Left renal pelvis (tissue), 4 donors: ENCODE measurements at places on chromosomes 13 and 19. TPM values are rescaled to one million over a fixed set of nuclear protein-coding genes. Genes with fewer than 3 reads are reported as not detected.
A peak's percentile ranks its signal among the peaks of the same experiment; 100 is the strongest.

DNA sequence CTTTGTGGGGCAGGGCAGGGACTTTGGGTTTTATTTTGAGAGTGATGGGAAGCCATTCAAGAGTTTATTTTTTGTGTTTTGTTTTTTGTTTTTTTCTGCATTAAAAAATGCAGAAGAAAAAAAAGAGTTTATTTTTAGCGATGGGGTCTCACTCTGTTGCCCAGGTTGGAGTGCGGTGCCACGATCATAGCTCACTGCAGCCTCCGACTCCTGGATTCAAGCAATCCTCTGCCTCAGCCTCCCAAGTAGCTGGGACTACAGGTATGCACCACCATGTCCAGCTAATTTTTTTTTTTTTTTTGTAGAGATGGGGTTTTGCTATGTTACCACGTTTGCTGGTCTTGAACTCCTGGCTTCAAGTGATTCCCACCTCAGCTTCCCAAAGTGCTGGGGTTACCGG, 12.5 kb upstream of the CA11 start:
- no peak for DNase-seq

The ZNF471 gene
- polyA plus RNA-seq = 21.7 TPM

- DNase-seq = no peak
Observed at GRCh38 chr13:40478775-40479174, 187.7 kb downstream of the FOXO1 start.

DNA sequence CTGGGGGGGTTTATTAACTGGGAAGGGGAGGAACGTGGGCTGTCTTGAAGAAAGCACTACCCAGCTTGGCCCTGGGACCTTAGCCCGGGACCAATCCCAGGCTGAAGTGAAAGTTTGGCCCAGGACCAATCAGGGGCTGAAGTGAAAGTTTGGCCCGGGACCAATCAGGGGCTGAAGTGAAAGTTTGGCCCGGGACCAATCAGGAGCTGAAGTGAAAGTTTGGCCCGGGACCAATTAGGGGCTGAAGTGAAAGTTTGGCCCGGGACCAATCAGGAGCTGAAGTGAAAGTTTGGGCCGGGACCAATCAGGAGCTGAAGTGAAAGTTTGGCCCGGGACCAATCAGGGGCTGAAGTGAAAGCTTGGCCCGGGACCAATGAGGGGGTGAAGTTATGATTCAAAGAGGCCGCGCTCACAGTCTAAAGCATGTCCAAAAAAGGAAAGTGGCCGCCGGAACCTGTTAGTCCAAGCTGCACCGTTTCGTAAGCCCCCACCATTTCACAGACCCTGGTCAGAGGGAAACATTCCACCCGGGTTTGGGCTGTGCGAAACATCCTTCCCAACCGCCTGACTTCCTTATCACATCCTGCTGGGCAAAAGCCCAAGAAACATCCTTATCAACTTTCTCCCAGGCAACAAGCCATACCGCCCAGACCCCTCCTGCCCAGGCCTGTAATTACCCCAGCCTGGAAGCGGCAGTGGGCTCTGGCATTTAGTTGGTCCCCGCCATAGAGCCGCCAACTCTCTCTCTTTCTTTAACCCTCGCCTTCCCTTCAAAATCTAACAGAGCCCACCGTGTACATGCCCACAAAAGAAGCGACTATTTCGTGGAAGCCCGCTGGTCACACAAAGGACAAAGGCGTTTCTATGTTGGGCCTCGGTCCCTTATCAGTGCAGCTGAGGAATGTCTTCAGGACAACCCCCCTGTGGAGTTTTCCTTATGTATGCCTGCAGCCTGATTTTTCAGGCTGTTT, 1.1 kb downstream of the ZNF850 start:
- peak; percentile 61 for DNase-seq

DNA sequence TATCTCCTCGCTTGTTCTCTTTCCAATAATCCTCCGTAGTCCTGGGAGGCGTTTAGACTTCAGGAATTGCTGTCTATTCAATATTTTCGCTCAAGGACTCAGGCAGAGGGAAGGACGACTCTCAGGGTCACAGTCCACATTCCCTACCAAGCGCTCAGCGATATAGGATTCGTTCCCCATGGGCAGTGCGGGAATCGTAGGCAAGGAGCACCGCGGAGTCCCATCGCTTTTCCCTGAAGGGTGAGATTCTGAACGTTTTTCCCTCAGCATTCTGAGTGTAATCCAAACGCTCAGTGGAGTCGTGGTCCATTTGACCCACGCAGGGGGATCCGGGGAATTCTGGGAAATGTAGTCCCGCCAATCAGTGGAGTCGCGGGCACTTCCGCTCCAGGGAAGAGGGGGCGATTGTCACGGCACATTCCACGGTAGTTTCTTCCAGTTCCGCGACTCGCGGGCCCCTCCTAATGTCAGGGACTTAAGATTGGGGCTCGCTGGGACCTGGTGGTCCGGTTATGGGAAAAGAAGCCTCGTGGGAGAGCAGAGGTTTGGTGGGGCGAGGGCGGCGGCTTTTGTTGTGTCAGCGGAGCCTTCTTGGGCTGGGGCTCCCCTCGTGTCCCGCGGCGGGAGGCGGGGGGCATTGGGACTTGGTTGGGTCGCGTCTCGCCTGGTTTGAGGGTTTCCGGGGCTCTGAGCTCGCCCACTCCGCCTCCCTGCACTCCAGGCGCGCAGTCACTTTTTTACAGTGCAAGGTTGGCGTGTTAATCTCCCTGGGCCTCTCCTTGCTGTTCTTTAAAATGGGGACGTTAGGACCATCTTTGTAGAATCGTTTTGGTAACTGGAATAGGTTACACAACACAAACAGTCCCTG, at the start of gene ZNF234:
ZNF234 (plus strand) TSS at position 364 of the 868 bp plus-strand sequence. CDS start 3,079 bp downstream, outside the sequence.
- peak; percentile 79 for DNase-seq

DNA sequence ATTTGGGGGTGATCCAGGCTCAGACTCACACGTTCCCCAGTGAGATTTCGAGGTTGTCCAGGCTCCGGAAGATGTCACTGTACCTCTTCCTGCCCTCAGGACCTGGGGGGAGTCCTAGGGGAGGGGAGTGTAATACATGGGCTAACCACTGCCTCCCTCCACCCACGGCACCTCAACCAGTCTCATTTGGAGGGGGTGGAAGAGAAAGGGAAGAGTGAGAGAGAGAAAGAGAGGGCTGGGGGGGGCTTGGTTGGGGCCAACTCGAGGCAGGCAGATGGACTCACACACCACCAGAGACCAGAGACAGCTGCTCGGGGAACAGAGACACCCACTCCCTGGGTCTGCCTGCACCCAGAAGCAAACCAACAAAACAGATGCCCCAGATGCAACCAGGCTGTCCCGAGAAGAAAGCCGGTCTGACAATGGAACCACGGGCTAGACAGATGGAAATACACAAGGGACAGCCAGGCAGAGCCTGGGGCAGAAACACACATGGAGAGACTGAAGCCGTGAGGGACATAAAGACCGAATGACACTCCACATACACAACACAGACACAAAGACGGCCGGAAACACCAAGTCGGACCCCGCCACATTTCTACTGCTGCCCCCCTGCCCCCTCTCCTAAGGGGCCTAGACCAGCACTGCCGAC, 825 bp downstream of the GMIP start:
- no peak for DNase-seq

DNA sequence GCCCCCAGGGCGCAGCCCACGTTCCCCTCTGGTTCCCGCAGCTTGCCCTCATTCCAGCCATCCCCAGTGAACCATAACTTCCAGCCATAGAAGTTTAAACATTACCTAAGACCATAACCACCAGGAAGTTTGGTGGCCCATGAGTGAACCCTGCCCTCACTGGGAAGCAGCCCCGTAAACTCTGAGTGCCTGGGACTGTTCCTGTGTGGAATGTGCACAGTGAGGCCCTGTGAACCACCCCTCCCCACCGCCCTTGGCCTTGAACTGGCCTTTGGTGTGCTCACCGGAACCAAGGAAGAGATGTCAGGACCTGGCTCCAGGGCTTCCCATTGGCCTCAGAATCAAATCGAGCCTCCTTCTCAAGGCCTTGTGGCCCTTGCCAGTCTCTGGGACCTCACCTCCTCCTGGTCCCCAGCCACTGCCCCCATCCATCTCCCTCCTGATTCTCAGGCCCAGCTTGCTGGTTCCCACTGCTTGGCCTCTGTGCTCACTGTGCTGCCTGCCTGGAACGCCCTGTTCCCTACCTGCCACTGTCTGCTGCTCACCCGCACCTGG, 46.5 kb downstream of the DNM2 start:
- no peak for DNase-seq

The NCAN gene
- polyA plus RNA-seq = 0.04 TPM

- DNase-seq = no peak
Observed at GRCh38 chr19:16628984-16629691, 1.1 kb upstream of the MED26 start.

DNA sequence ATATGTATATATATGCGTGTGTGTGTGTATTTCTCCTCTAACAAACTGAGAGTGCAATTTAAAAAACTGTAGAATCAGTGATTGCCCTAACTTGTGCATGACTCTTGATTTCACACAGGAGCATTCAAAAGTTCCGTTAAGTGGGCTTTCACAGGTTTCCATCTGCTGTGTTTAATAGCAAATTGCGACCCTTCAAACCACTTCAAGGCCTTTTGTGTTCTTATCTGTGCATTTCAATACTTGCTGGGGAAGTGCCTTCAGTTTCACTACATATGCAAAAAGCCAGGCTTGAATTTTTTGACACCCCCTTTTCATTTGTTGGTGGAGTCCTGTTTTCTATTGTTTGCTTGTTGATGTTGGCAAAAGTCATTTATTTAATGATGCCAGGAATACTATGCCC, 158.0 kb downstream of the TM9SF2 start:
- DNase-seq = no peak
